ENCODE measurements at places on chromosomes 6 and 20.

DNA sequence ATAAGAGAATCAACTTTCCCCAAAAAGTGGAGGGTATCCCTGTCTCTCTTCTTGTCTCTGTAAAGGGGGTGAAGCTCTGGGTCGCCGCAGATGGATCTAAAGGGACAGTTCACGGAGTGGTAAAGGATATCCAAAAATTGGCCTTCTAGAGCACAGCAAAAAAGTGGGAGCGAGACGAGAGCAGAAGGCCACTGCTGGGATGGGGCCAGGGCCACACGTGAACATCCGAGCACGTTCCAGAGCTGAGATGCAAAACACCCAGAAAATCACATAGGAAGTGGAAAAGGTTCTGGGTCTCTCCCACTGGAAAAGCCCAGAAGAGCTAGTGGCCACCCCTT, 837 bp downstream of the TRAM2 start:
- no peak for DNase-seq

DNA sequence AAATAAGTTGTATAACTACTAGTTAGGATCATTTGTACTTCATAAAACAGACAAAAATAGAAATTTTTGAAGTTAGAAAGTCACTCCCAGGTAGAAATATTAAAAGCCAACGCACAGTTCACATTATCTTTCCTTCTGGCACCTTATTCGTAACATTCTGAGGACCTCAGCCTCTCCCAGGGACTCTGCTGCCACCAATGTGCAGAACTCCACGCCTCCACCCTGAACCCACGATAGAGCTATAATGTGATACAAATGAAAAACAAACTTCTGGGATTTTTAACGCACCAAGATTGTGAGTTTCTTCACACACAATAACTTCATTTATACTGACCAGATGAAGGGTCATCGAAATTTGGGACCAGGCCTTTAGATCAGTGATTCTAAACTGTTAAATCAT, 9.5 kb downstream of the BMP7 start:
- DNase-seq, result no peak

DNA sequence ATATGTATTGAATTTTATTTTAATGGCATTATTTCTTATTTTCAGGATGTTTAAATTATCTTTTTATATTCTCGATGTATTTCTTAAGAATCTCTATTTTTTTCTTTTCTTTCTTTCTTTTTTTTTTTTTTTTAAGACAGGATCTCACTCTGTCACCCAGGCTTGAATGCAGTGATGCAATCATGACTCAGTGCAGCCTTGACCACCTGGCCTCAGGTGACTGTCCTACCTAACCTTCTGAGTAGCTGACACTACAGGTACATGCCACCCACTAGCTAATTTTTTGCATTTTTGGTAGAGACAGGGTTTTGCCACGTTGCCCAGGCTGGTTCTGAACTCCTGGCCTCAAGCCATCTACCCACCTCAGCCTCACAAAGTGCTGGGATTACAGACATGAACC, 143.8 kb upstream of the LAMA2 start:
- no peak for DNase-seq

DNA sequence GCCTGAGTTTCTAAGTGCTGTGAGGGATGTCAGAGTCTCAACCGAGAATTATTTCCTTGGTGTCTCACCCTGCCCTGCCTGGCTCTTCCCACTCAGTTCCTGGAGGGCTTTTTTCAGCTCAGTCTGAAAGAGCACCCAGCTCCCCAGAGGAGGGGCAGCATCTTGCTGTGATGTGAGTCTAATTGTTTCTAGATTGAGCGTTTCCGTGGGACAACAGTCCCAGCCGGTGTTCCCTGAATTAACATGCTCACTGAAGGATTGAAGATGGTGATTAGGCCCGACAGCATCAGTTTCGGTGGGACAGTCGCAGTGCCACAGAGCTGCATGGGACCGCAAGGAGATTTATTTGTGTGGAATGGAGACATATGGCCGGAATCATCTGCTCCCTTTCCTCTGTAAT, 587.6 kb downstream of the DHX35 start:
- DNase-seq, result no peak

- DNase-seq, result no peak
These were observed 6.8 kb upstream of the EZR start for GRCh38 chr6:158825951-158826306.

GRCh38 chr6:129695373-129696027, 14.5 kb downstream of the ARHGAP18 start:
- DNase-seq, result no peak

- DNase-seq, result no peak
These were observed 78.0 kb downstream of the DZANK1 start for GRCh38 chr20:18388860-18389259.

- DNase-seq, result no peak
These were observed 9.5 kb downstream of the AHI1 start for GRCh38 chr6:135488023-135488422.

DNA sequence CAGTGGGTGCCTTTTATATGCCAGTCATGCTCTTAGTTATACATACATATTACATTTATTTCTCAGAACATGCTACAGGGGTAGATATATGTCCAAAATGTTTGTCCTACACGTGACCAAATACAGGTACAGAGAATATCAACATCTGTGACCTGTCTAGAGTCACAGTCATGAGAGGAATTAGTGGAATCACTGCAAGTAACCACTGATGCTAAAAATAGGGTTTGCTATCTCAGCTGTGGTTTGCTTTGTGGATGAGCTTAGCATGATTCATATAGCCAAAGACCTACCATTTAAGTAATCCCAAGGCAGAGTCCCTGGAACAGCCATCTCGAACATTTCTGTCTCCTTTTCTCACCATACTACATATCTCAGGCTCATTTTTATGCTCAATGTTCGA, 32.3 kb downstream of the GSTA3 start:
- no peak for DNase-seq

DNA sequence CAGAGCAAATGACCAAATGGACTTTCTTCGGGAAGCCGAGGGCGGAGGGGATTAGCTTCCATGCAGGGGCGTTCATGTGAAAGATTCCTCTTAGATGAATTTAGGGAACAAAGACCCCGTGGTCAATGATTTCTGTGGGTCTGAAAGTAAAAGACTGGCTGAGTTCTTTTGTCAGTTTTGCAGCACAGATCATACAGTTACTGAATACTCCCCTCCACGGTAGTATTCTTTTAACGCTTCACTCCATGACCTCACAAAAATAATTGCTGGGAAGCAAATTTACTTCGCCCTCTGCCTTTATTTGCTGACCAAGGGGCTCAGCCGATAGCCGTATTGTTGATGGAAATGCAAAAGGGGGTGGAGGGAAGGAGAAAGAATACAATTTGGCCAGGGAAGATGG, 86.0 kb upstream of the SALL4 start:
- no peak for DNase-seq

- no peak for DNase-seq
These were observed 104.7 kb downstream of the ZFP64 start for GRCh38 chr20:52086878-52087277.

- DNase-seq, result no peak
These were observed 8.4 kb downstream of the RAB5IF start for GRCh38 chr20:36613974-36614373.

GRCh38 chr6:21263531-21264287, 329.8 kb upstream of the SOX4 start:
- DNase-seq, result no peak

- no peak for DNase-seq
These were observed 62.7 kb downstream of the SLC24A3 start for GRCh38 chr20:19275038-19275629.

DNA sequence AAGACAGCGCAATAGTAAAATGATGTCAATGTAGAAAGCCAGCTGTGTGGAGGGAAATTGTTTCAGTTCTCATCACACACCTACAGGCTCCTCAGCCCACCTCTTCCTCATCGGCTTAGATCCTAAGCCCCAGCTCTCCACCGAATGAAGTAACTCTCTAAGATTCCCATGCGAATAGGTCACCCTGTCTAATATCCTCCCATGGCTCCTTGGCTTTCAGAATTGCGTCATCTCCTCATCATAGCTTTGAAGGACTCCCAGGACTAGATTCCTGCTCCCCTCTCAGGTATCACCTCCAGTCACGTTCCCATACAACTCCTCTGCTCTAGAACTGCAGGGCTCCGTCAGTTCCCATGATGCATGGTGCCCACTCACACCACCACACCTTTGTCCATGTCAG, 16.2 kb upstream of the SLC22A16 start:
- no peak for DNase-seq

- no peak for DNase-seq
These were observed 176.3 kb downstream of the KCNQ5 start for GRCh38 chr6:72798196-72798595.

GRCh38 chr6:57021086-57021720, 25.3 kb upstream of the KIAA1586 start:
- no peak for DNase-seq

- no peak for DNase-seq
These were observed 16.3 kb upstream of the ADGRG6 start for GRCh38 chr6:142285235-142286087.

DNA sequence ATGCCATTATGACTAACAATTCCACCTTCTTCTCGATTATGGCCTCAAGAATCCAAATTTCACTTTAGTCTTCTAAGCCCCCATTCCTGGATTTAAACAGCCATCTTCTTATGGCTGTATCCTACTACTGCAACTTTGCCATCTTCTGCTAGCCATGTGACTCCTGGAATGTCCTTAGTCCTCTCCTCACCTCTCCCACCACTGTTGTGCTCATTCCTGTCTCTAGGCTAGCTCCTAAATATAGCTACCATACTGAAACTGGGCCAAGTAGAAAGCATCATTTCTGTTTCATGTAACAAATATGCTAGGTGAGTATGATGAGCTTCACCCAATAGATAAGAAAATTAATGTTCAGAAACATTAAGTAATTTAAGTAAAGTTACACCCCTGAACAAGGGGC, 313.1 kb downstream of the CLVS2 start:
- DNase-seq, result no peak

GRCh38 chr6:143253586-143253985, 192.9 kb downstream of the AIG1 start:
- no peak for DNase-seq

GRCh38 chr6:84220809-84221409, 6.5 kb downstream of the CEP162 start:
- DNase-seq, result no peak

GRCh38 chr6:35327349-35328027, 14.9 kb upstream of the PPARD start:
- peak; percentile 64 for DNase-seq

GRCh38 chr20:63411898-63412631, 50.9 kb upstream of the CHRNA4 start:
- no peak for DNase-seq

DNA sequence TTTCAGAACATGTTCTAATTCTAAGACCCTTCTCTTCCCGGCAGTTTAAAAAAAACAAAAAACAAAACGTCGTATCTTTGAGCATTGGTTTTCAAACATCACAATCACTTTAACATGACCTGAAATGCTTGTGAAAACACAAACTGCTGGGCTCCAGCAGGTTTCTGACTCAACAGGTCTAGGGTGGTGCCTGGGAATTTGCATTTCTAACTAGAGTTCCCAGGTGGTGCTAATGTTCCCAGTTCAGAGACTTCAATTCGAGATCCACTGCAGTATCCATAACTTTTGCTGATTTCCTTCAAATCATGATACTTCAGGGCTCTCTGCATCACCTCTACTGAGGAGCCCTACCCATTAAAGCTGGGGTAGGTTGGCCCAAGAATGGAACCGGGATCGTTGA, 850 bp upstream of the SMPDL3A start:
- no peak for DNase-seq
